ENCODE measurements at places on chromosomes 16 and 17. TPM values are rescaled to one million over a fixed set of nuclear protein-coding genes. Genes with fewer than 3 reads are reported as not detected.

LAT gene
- polyA plus RNA-seq = 1.2 TPM

IKZF3 gene
- not detected for polyA plus RNA-seq

TP53TG3B gene
- polyA plus RNA-seq = not detected

TNRC6C gene
- 0.34 TPM for polyA plus RNA-seq

OR4D2 gene
- polyA plus RNA-seq = not detected

CALB2 gene
- 0.39 TPM for polyA plus RNA-seq

ASPHD1 gene
- 0.88 TPM for polyA plus RNA-seq

SLC5A10 gene
- polyA plus RNA-seq = 0.04 TPM

HASPIN gene
- polyA plus RNA-seq = 4.7 TPM

CFAP97D1 gene
- not detected for polyA plus RNA-seq

CIBAR2 gene
- polyA plus RNA-seq = not detected

NOD2 gene
- 0.80 TPM for polyA plus RNA-seq

FAM83G gene
- polyA plus RNA-seq = 29.8 TPM

KCNJ2 gene
- polyA plus RNA-seq = 0.09 TPM

MFSD6L gene
- polyA plus RNA-seq = not detected

ORAI3 gene
- 12.7 TPM for polyA plus RNA-seq

HSD11B2 gene
- polyA plus RNA-seq = 2.4 TPM

TOM1L1 gene
- polyA plus RNA-seq = 66.5 TPM

PYCARD gene
- 84.9 TPM for polyA plus RNA-seq

FOXJ1 gene
- polyA plus RNA-seq = 0.02 TPM

CORO6 gene
- 28.8 TPM for polyA plus RNA-seq

CES5A gene
- polyA plus RNA-seq = not detected

AP1G1 gene
- 82.5 TPM for polyA plus RNA-seq

KRTAP3-1 gene
- polyA plus RNA-seq = not detected

EMP2 gene
- polyA plus RNA-seq = 14.7 TPM

DLX3 gene
- 0.81 TPM for polyA plus RNA-seq

HID1 gene
- 1.0 TPM for polyA plus RNA-seq

ZMYND15 gene
- polyA plus RNA-seq = 0.31 TPM

TBX6 gene
- polyA plus RNA-seq = 0.06 TPM

CACNG4 gene
- polyA plus RNA-seq = 0.03 TPM

PIRT gene
- polyA plus RNA-seq = not detected

FAM171A2 gene
- 0.37 TPM for polyA plus RNA-seq

INCA1 gene
- 0.21 TPM for polyA plus RNA-seq

KRTAP9-8 gene
- not detected for polyA plus RNA-seq

MT4 gene
- polyA plus RNA-seq = not detected

YBX2 gene
- polyA plus RNA-seq = 0.05 TPM

CPNE7 gene
- 12.4 TPM for polyA plus RNA-seq

ETV4 gene
- 49.7 TPM for polyA plus RNA-seq

GPR142 gene
- not detected for polyA plus RNA-seq

TBX4 gene
- polyA plus RNA-seq = 0.04 TPM

PTGES3L gene
- polyA plus RNA-seq = 0.37 TPM

KCTD13 gene
- polyA plus RNA-seq = 12.1 TPM

NFE2L1 gene
- polyA plus RNA-seq = 169 TPM

GPRC5B gene
- polyA plus RNA-seq = 0.03 TPM

CA7 gene
- not detected for polyA plus RNA-seq

OTOA gene
- polyA plus RNA-seq = not detected

BICDL2 gene
- polyA plus RNA-seq = 2.8 TPM

Measured in keratinocyte (primary cell).